ENCODE measurements at places on chromosomes 13 and 19.

DNA sequence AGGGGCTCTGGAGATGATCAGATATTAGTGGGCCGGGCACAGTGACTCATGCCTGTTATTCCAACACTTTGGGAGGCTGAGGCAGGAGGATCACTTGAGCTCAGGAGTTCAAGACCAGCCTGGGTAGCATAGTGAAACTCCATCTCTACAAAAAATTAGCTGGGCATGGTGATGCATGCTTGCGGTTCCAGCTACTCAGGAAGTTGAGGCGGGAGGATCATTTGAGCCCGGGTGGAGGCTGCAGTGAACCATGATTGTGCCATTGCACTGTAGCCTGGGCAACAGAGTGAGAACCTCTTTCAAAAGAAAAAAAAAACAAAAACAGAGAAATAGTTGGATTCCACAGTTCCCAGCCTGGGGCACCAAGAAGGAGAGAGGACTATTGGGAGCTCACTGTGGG, 17.9 kb upstream of the SHFL start:
- DNase-seq: peak; percentile 13

DNA sequence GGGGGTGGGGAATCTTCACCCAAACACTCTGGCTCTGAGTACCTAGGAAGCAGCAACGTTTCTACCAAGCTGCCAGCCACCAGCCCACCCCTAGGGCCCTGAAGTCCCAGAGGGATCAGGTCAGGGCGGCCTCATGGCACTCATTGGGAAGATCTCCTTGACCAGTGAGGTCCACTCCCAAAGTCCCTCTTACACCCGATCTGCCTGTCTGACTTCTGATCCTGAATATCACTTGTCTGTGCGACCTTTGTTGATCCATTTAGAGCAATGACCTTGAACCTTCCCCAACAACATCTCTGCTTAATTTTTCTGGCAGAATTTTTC, 2.1 kb upstream of the GNA15 start:
- DNase-seq: no peak

- peak; percentile 85 for DNase-seq
Observed at GRCh38 chr13:75550159-75550567, 572 bp downstream of the UCHL3 start.

GRCh38 chr19:45590300-45591003, 5.8 kb upstream of the OPA3 start:
- DNase-seq: no peak

DNA sequence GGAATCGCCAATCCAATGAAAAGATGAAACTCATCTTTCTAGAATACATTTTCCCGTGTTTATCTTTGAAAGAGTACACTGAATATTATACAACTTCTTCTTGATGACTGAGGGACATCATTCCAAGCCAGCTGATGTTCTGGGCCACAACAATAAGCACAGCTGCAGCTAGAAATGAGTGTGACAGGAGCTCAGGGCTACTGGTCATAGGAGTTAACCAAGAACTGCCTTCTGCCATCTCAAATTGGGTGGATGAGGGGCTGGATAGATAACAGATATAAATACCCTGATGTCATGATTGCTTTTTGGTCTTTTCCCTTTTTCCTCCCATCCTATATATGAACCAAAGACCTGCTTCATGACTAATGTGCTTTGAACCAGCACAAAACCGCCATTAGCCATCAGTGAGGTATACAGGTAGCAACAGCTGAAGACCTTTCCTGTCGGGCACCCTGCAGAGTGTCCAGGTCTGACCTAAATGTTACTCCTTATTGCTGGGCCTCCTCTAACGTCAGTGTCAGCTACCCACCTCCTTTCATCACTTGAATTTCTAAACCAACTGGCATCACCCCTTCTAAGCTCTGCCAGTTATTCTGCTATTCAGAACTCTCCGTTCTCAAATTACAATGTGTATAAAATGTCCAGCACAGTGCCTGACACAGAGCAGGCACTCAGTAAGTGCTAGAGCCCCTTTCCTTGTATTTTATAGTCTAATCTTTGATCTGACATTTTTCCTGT, 178.2 kb downstream of the ENOX1 start:
- DNase-seq: no peak

DNA sequence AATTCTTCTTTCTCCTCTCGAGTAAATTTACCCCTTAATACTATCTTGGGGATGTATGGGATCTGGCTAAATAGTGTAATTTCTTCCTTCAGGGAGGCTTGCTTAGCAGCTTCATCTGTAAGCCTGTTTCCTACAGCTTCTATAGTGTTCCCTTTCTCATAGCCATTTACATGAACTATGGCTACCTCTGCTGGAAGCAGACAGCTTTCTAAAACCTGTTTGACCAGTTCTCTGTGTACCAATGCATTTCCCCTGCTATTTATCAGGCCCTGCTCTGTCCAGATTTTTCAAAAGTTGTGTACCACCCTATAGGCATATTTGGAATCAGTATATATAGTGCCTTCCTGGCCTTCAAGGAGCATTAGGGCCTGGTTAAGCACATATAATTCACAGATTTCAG, 113.6 kb upstream of the PCDH9 start:
- DNase-seq: peak; percentile 6

DNA sequence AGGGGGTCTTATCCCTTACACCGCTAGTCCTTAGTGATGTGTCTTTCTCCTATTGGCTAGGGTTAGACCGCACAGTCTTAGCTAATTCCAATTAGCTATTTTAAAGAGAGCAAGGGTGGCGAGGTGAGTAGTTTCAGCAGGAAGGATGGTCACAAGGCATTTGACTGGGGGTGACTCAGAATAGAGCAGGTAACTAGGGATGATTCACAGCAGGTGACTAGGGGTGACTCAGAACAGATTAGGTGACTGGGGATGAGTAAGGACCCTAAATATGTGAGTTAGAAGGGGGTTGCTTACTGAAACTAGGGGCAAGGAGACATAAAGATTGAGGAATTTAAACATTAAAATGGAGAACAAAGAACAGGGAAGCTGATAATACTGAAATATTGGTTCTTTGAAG, 64.3 kb downstream of the ZNF66 start:
- peak; percentile 65 for DNase-seq

DNA sequence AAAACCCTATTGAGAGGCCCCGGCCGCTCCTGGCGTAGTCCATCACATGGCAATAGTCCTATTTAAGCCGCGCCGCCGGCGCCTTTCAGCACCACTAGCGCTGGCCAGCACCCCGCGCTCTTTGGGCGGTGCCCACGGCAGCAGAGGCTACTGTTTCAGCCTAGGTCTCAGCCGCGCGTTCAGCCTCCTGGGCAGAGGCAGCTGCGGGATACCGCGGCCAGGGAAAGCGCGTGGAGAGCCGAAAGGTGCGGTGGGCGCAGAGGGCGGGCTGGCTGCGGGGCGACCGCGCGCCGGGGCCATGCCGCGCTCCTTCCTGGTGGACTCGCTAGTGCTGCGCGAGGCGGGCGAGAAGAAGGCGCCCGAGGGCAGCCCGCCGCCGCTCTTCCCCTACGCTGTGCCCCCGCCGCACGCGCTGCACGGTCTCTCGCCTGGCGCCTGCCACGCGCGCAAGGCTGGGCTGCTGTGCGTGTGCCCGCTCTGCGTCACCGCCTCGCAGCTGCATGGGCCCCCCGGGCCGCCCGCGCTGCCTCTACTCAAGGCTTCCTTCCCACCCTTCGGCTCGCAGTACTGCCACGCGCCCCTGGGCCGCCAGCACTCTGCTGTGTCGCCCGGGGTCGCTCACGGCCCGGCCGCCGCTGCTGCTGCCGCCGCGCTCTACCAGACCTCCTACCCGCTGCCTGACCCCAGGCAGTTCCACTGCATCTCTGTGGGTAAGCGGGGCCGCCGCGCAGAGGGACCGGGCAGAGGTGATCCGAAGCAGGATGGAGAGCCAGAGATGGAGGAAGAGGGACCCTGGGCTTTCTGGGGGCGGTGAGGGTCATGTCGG, at the start of gene GSX1:
TSS of gene GSX1 (plus strand) at position 91 of the 826 bp plus-strand sequence. CDS start at position 299, 208 bp downstream.
- peak; percentile 79 for DNase-seq

- DNase-seq: no peak
Observed at GRCh38 chr19:40512110-40512472, 45.3 kb downstream of the SPTBN4 start.

DNA sequence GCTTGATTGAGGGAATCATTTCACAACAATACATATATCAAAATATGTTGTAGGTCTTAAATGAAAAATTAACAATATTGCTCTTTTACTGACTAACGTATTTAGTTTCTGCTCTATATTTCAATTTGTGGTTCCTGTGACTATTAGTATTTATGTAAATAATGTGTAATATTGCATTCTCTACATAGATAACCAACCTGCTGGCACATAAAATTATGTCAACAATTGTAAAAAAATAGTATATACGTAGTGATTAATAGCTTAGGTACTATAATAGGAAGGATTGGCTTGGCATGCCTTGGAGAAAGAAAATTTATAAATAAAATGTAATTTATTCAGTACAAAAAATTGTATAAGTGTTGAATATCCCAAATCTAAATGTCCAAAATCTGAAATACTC, 1336.1 kb downstream of the PCDH9 start:
- no peak for DNase-seq

DNA sequence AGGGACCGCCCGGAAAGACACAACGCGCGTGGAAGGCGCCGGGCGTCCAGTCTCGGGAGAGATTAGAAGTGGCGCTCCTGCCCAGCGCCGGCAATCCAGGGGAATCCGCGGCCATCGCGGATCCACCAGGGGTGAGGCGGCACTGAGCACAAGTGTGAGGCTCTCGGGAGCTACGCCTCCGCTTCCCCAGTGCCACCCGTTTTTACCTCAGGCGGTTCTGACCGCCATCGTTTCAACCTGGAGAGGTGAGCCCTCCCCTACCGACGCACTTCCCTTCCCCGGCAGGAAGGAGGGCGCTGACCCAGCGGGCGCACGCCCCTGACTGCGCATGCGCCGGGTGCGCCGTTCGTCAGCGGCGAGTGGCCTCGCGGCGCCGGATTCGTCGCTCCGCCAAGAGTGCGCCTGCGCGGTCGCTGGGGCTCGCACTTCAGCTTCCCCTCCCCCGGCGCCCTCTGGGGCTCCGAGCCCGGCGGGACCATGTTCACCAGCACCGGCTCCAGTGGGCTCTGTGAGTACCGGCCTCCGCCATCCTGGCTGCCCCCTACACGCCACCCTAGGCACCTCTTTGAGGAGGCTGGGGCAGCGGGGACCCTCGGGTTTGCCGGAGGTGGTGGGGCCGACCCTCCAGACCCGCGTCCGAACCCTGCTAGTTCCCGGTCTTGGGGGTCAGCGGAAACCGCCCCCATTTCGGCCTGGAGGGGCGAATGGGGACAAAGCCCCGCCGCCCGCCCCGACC, at the start of gene UBAC2:
TSS of gene UBAC2 (plus strand) at position 423 of the 736 bp plus-strand sequence. CDS start at position 478, 55 bp downstream.
- DNase-seq: peak; percentile 94

- peak; percentile 40 for DNase-seq
Observed at GRCh38 chr19:56333506-56333905, 18.9 kb upstream of the ZSCAN5A start.

- DNase-seq: no peak
Observed at GRCh38 chr19:6457958-6458694, 1.5 kb downstream of the SLC25A23 start.

DNA sequence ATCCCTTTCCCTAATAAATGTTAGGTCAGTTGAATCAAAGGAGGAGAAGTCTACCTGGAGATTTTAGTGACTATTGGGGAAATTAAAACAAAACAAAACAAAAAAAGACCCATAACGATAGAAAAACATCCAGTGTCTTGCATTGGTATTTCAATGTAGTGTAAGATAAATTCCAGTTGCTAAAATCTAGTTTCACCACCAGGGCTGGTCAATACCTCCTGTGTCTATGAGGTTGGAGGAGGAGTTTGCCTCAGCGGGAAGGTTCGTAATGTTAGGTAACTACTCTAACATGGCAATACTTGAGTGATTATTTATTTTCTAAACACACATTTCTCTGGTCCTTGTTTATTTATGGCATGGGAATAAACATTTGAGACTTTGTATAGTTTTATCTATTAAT, 483.2 kb downstream of the FGF9 start:
- no peak for DNase-seq

- no peak for DNase-seq
Observed at GRCh38 chr13:96243376-96243775, 153.5 kb downstream of the HS6ST3 start.

GRCh38 chr13:27118428-27119054, 53.1 kb downstream of the USP12 start:
- no peak for DNase-seq

- no peak for DNase-seq
Observed at GRCh38 chr13:76772241-76772640, 114.0 kb downstream of the KCTD12 start.

DNA sequence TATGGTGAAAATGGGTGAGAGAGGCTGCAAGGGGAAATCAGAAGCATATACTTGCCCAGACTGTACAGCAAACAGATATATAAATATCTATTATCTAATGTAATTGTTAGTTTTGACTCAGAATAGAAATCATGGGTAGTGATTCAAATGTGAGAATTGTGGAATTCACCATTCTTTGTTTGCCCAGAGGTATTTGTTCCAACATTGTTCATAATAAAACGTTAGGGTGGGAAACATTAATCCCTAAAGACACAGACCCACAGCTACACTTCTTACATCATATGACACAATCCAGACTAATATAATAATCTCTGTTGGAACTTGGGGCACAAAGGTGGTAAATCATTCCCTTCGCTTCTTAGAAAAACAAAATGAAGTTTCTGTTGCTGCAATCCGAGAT, 646.5 kb upstream of the SLITRK6 start:
- no peak for DNase-seq

GRCh38 chr13:100363874-100364273, 224.7 kb downstream of the GGACT start:
- peak; percentile 6 for DNase-seq

- no peak for DNase-seq
Observed at GRCh38 chr13:55155046-55155445, 1985.7 kb upstream of the PRR20A start.

- DNase-seq: peak; percentile 52
Observed at GRCh38 chr13:38309397-38309796, 40.3 kb upstream of the UFM1 start.

- no peak for DNase-seq
Observed at GRCh38 chr19:1235625-1236538, 1.9 kb downstream of the CBARP start.

DNA sequence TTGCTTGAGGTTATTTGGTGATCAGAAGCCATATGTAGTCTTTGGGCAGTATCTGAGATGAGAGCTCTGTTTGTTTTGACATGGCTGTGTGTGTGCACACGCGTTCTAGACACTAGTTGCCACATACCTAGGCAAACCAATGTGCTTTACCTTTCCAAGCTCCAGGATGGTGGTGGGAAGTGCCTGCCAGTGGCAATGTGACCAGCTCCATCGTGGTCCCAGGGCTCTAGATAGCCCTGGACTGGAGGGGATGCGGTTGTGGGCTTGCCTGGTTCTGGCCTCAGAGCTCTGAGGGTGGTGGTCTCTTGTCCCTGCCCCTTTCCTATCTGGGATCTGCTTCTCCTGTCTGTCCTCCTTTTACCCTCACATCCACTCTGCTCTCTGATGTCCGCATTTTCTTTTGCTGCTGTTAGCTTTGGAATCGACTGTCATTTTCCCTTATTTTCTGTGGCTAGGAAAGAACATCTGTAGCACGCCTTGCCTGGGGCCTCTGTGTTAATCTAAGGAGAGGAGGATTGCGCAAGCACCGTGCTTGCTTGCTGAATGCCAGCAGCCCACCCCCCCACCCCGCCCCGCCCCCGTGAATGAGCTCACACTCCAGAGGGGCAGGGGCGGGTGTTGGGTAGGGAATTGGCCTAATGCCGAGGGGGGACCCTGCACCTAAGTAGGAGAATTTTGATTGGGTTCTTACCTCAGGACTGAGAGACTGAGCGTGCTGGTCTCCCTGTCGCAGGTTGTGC, 89.5 kb downstream of the ARHGEF7 start:
- DNase-seq: peak; percentile 40

GRCh38 chr19:29750001-29750400, 34.9 kb upstream of the C19orf12 start:
- no peak for DNase-seq

GRCh38 chr13:33176526-33176925, 109.0 kb downstream of the STARD13 start:
- no peak for DNase-seq
